BJ (cell line): ENCODE measurements at places on chromosomes 16 and 17.

DNA sequence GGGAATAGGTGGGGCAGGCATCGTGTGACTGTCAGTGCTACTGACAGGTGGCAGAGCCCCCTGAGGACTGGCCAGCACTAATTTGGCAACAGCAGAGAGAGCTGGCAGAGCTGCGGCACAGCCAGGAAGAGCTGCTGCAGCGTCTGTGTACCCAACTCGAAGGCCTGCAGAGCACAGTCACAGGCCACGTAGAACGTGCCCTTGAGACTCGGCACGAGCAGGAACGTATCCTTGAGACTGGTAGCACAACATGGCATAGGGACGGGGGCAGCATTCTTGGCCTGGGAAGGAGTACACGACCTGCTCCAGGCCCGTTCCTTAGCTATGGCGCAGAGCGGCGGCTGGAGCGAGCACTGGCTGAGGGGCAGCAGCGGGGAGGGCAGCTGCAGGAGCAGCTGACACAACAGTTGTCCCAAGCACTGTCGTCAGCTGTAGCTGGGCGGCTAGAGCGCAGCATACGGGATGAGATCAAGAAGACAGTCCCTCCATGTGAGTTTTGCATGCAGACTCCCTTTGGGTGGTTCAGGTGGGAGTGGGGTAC, 3.0 kb upstream of the NRN1L start:
- no peak for DNase-seq

DNA sequence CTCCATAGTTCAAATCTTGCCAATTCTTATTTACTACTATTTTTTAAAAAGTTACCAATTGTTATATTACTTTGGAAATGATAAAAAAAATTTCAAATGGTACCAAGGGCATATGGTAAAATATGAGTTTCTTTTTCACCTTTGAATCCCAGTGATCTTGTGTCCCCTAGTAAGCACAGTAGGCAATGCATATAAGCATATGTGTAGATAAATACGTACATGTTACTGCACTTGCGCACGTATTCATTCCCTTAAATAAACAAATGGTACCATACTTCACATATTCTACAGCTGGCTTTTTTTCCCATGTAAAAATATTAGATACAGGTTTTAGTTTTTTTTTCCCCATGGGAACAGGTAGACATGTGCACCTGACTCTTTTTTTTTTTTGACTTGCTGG, 27.6 kb downstream of the HEATR9 start:
- no peak for DNase-seq

- no peak for DNase-seq
These were observed 24.7 kb downstream of the WSB1 start for GRCh38 chr17:27318633-27319032.

GRCh38 chr17:292531-293382, 59.9 kb downstream of the RPH3AL start:
- no peak for DNase-seq

GRCh38 chr17:59483860-59484259, 81.5 kb upstream of the DHX40 start:
- no peak for DNase-seq

DNA sequence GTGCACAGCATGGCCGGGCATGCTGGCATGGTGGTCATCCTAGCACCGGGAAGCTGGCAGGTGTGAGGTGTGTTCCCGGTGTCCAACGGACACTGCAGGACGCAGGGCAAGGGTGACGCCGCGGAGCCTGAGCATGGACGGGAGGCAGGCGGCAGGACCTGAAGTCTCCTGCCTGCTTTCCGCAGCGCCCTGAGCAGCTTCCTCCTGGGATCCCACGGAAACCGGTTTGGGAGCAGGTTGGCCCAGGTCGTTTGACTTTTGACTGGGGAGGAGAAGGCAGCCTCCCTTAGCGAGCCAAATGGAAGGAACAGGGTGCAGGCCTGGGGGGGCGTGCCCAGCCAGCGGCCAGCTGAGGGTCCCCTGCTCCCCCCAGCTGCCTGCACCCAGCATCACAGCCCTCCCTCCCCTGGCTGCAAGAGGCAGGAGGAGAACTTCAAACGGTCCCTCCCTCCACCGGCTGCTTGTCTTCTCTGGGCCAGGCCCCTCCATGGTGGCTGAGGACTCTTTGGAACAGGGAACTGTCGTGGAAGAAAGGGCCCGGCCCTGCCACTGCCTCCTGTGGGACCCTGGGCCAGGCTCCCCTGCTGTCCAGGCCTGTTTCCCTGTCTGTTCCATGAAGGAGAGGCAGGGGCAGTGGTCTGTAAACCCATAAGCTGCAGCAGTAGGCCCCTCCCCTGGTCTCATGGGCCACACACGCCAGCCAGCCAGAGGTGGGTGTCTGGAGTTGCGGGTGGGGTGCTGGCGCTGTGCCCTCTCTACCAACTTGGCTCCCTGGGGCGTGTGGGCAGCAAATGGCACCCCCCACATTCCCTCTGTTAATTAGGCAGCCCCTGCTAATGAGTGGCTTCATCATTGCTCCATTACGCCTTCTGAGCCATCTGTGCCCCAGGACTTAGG, 7.8 kb upstream of the ADGRG1 start:
- DNase-seq = no peak

DNA sequence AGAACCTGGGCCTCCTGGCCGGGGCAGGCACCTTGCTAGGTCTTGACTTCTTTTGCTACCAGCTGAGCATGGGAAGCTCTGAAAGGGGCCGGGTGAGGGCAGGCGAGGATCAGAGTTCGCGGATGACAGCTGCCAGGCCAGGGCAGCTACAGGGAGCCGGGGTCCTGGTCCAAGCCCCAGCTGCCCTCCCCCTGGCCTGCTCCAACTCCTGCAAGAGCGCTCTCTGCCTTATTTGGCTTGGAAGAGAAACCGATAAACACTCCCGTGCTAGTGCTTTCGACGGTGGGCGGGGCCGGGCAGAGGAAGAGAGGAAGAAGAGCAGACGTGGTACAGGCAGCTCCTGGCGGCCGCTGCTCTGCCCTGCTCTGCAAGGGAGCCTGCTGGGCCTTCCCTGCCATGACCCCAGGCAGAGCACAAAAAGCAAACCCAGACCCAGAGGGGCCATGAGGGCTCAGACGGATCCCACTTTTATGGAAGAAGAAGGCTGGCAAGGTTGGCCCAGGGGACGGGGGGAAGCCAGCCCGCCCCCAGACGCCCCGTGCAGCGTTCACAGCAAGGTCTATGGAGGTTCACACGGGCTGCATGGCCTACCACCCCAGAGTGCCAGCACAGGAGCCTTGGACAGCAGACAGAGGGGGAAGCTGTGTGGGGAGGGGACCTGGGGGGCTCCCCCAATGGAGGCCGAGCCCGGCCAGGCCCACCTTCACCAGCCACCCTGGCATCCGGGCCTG, 25.6 kb downstream of the PIEZO1 start:
- no peak for DNase-seq

DNA sequence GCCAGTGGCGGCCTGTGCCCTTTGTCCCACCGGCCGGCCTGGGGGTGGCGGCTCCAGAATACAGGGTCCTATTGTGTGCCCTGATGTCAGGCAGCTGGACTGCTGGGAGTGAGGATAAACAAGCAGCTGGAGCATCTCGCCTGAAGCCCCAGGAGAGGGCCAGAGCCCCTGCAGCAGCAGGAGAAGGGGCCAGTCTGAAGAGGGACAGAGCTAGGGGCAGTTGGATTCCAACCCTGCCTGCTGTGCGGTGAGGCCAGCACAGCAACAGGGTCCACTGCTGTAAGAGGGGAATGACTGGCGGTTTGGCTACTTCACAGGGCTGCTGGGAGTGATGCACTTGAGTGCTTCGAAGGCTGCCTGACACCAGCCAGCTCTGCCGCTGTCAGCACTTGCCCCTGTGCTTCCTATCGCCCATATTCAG, 25.0 kb downstream of the RAB11FIP4 start:
- no peak for DNase-seq

- no peak for DNase-seq
These were observed 920 bp upstream of the ZCCHC14 start for GRCh38 chr16:87493608-87494280.

DNA sequence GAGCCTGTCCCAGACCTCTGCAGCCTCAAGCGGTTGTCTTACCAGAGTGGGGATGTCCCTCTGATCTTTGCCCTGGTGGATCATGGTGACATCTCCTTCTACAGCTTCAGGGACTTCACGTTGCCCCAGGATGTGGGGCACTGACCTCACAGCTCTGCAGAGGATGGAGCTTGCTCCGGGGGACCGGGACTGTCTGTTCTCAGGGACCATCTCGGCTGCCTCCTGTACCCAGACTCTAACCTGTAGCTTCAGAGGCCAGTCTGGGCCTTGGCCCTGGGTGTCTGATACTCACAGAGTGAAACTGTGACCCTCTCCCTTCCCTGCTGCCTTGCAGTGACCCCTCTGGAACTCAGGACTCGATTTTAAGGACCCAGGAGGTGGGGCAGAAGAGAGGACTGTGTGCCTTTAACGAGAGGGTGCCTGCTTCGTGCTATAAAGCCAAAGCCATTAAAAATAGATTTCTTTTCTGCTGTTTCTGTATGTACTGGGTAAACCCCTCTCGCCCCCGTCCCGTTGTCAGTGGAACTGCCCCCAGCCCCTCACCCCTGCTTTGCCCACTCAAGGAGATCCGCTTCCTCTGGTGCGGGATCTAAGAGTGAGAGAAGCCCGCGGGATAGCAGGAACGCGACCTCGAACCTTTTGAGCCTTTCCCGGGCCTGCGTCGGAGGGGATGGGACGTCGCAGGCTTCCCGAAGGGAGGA, 1.1 kb upstream of the LLGL2 start:
- DNase-seq = no peak

DNA sequence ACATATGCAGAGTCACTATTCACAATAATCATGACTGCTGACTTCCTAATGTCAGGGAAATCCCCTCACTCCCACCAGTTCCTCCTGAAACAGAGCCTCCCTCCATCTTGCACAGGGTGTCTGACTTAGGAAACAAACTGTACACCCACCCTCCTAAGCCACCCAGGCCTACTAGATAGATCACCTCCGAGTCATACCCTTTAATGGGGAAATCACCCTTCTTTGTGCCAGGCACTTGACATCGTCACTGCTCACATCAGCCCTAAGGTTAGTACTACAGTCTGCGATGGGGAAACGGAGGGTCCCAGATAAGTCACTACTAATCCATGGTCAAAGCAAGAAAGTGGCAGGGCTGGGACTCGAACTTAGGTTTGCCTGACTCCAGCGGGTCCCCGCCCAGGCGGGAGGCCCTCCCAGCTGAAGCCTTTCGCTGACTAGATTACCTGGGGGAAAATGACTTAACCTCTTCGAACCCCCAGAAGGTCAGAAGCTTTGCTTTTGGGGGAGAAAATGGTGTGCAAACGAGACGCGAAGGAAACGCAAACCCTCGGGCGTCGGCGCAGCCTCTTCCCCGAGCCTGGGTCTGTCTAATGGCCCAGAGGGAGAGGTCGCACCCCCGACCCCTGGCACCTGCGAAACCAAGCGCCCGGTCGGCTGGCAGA, 3.4 kb upstream of the MLLT6 start:
- DNase-seq = no peak

DNA sequence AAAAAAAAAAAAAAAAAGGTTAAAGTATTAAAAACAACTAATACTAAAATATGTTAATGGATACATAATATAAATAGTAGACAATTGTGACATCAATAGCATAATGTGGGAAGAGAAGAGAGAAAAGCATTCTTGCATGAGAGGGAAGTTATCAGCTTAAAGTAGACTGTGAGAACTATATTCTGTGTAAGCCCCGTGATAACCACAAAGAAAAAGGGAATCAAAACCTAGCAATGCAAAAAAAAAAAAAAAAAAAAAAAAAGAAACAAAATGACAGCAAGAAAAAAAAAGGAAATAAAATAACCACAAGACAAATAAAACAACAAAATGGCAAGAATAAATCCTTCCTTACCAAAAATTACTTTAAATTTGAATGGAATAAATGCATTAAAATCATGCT, 39.8 kb upstream of the MYLK3 start:
- no peak for DNase-seq

GRCh38 chr16:8854298-8854948, 14.4 kb downstream of the CARHSP1 start:
- no peak for DNase-seq

DNA sequence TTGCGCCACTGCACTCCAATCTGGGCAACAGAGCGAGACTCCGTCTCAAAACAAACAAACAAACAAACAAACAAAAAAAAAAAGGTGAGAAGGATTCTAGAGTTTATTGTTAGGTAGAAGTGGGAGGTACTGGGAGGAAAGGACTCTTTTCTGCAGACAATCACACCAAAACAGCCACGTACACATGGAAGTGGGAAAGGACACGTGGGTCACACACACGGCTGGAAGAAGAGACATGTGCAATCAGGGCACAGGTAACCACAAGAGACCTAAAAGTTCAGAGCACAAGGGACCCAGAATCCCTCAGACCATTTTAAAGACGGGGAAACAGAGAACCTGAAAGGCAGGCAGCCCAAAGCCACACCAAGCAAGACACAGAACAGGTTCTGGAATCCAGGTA, 20.5 kb downstream of the XYLT1 start:
- no peak for DNase-seq

DNA sequence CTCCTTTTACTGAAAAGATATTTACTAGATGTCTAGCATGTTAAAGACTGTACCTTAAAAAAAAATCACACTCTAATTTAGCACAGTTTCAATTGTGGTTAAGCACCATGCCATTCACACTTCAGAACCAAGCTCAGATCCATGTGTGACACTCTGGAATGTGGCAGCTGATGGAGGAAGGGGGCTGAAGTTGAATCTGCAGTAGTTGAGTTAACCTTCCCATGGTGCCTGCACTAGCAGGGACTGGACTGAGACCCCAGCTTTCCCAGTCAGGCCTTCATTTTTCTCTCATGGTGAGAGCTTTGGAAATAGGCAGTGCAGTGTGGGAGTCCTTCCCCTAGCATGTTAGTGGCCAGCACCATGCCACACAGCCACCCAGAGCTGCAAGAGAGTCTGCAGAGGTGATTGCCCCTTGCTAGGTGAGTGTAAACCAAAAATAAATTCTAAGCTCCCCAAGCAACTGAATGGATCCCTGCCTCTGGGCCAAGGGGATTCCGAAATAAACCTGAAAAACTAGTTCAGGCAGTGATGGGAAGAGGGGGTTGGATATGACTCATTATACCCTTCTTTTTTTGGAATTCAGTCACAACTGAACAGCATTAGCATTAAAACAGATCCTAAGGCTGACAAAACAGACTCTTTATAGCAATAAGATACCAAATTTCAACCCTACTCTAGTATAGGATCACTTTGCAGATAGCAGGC, 208.5 kb downstream of the WWOX start:
- DNase-seq = no peak

GRCh38 chr17:79090443-79091225, 16.0 kb downstream of the ENGASE start:
- no peak for DNase-seq

DNA sequence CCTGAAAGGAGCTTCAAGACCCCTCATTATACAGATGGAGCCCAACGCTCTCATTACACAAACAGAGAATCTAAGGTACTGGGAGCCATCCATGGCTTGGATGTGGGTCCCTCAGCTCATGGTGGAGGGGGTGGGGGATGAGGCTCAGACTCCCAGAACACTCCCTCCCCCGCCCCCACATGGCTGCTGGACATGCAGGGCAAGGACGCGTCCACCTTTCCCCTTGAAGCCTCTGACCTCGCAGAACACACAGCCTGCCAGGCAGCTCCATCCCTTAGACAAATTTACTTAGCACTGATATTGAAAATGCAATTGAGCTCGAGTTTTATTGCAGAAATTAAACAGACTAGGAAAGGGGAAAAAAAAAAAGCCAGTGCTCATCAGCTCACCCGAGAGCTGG, 203.9 kb downstream of the ZNF423 start:
- no peak for DNase-seq

GRCh38 chr17:40466298-40466971, 23.2 kb downstream of the IGFBP4 start:
- DNase-seq = no peak
